NCI-H1048 (cell line): ENCODE measurements at places on chromosomes 7 and 10.

- no peak for DNase-seq
Observed at GRCh38 chr10:69242040-69242851, 22.1 kb downstream of the HKDC1 start.

- no peak for DNase-seq
Observed at GRCh38 chr7:35748371-35748770, 52.5 kb upstream of the SEPTIN7 start.

GRCh38 chr7:69412331-69413146, 185.7 kb upstream of the AUTS2 start:
- DNase-seq, result no peak

DNA sequence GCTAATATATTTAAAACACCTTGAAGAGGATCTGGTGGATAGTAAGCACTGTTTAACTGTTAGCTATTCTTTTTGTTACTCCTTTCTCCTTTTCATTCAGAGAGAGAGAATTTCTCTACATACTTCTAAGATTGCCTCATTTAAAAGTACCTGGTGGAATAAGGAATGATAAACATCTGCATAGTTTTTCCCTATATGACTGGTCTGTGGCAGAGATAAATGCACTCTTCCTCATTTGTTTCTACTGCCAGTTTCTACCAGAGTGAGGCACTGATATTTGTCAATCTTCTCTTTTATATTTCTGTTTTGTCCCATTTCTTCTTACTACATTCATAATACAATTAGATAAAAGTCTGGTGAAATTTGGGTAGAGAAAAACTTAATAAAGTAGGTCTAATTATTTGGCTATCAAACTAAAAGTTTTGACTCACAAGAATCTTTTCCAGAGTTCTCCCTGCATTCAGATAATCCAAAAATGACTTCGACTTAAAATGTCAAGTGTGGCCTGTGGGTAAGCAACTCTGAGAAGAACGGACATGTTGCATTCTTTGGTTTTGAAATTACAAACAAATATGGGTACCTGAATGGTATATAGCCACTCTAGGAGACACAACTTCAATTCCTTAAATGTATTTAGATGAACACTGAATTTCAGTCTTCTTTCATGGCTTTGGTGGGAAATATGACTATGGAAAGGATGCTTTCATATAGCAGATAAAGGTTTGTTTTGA, 38.8 kb downstream of the RNLS start:
- no peak for DNase-seq

- DNase-seq, result no peak
Observed at GRCh38 chr7:150740053-150740452, 2.8 kb downstream of the GIMAP5 start.

DNA sequence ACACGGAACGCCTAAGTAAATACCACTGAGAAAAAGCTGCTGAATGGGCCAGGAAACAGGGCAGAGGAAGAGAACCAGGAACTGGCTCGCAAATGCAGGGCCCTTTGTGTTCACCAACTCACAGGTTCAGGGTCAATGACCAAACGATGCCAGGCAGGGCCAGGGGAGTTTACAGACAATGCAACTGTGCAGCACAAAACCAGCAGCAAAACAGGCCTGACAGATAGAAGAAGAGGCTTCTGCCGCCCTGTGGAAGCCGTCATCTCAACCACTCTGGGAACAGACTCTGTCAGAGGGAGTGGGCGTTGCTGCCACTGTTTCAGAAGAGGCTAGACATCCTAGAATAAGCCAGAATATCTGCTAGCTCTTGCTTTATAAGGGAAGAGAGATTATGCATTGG, 117.9 kb downstream of the KMT2E start:
- no peak for DNase-seq

- no peak for DNase-seq
Observed at GRCh38 chr10:124725171-124725631, 19.0 kb downstream of the FAM53B start.

DNA sequence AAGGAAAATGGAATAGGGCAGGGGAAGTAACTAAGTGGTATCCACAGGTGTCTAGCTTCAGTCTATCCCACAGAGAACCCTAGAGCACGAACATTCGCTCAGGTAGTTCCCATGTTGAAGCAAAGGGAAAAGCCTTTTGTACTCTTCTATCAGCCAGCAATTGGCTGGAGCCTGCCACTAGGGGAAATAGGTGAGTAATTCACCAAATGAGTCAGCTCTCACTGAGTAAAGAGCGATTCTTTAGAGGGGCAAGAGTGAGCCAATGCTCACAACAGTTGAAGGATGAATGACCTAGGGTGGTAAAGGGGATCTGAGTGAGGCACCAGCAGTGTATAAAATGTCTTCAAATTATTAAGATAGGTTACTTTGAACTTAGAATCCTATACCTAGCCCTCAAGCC, 94.1 kb upstream of the ZNF800 start:
- no peak for DNase-seq

- DNase-seq, result no peak
Observed at GRCh38 chr7:140489026-140489359, 9.7 kb upstream of the MKRN1 start.

- DNase-seq, result no peak
Observed at GRCh38 chr10:71974489-71975021, 10.4 kb downstream of the CHST3 start.

- DNase-seq, result no peak
Observed at GRCh38 chr7:108167460-108167859, 37.3 kb upstream of the LAMB4 start.

DNA sequence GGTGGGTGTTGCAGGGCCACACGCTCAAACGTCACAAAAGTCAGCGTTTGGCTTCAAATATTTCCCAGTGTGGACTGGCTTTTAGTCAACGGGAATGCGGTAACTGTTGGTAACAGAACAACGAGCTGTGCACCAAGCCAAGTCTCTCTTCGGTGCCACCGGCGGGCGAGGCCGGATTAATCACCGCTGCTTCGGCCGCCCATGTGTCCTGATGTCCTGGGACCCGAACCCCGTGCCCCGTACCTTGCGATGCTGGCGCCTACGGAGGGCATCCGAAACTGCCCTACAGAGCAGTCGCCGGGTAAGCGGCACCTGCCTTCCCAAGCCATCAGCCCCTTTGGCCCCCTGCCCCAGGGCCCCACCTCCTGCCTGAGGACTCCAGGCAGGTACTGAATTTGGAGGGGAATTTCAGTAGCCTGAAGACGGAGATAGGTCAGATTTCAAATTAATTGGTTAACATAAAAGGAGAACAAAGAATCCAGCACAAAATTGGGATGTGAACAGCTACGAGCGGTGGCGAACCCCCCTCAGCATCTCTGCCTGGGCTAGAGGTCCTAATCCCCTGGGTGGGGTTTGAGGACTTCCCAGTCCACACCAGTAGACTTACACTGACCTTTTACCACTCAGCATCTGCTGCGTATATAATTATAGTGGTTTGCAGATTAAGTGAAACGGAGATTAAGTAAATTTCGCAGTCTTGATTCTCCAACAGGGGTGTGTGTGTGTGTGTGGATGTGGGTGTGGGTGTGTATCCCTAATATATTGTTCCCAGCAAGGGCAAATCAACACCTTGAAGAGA, at the start of gene LRRC72:
TSS of gene LRRC72 (plus strand) at position 84 of the 799 bp plus-strand sequence. CDS start at position 212, 128 bp downstream.
- DNase-seq, result no peak
